ENCODE measurements at places on chromosomes 4 and X. TPM values are rescaled to one million over a fixed set of nuclear protein-coding genes. Genes with fewer than 3 reads are reported as not detected.

DNA sequence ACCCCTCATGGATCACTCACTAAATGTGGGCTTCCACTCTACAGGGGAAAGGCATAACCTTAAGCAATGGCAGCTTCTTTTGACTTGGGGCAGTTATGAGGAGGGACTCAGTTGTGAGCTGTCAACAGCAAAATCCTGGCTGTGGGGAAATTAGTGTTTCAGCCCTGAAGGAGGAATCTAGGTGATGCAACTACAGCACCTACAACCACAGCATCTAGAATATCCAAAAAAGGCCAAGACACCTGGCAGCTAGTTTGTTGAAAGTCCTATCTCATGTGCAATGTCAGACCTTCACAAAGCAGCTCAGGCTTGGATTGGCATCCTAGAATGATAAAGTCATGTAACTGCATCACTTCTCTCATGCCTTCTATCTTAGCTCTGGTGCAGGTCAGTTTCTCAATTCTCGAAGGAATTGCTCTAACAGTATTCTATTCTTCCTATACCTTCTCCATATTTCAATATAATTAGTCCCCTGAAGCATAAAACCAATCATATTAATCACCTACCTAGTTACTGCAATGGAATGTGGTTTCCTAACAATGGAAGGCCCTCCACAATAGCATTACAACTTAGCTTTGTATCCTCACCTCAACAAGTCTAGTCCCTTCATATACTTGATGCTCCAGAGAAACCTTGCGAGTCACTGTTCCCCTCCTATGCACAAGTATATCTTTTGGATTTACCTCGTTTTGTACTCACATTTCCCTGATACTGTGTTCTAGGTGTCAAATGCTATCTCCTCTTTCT, 5.5 kb upstream of the ANTXR2 start:
- peaks cover 13% of the 10 kb centered on the region for H3K4me1 ChIP-seq
- H3K27ac ChIP-seq = no peak overlapping the region
- H3K36me3 ChIP-seq = no peaks in the 10 kb centered on the region
- no peaks in the 10 kb centered on the region for H3K27me3 ChIP-seq

GRCh38 chr4:86950831-86951525, 16.2 kb downstream of the AFF1 start:
- H3K4me1 ChIP-seq = peaks cover 7% of the 10 kb centered on the region
- no peak overlapping the region for H3K27ac ChIP-seq
- no peak for DNase-seq
- no peak overlapping the region for H3K4me3 ChIP-seq

GRIPAP1 gene
- 47.4 TPM for total RNA-seq

SLC35A2 gene
- 17.0 TPM for total RNA-seq

DNA sequence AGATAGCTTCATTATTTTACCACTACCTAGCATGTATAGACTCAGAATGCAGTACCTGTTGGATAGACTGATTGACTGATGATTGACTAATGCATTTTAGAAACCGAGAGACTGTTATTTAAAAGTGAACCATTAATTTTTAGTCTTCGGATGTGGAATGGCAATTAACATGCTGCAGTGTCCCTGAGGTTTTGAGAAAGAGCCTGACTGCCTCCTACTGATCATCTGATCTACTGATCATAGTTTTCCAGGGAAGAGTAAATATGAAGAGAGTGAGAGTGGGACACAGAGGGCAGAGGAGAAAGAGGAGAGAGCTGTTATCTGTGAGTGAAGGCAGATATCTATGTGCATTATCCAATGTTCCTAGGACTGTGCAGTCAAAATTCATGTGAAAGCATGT, 764.7 kb downstream of the TRIML1 start:
- no peak for DNase-seq
- no peaks in the 10 kb centered on the region for H3K27me3 ChIP-seq
- H3K36me3 ChIP-seq = no peaks in the 10 kb centered on the region
- H3K4me1 ChIP-seq = no peaks in the 10 kb centered on the region
- no peak overlapping the region for H3K4me3 ChIP-seq

Data from tibial nerve (tissue), 4 donors.